ENCODE measurements at places on chromosomes 1 and 21.

GRCh38 chr1:209353053-209353452 is 230.5 kb upstream of the CAMK1G start:
- no peak for DNase-seq

DNA sequence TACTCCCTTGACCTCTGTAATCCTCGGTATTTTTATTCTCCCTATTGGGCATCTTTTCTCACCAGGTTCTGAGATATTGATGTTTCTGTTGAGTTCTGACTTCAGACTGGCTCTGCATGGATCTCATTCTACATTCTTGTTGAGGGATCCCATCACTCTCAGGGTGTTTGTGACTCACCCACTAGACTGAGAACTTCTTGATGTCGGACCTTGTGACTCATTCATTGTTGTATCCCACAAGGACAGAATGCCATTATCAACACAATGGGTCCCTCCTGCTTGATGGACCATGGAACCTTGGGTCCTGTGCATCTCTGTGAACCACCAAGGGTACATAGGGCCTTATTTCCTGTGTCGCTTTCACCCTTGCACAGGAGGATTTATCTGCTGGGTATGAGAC is 174.1 kb downstream of the PBX1 start:
- DNase-seq, result no peak

GRCh38 chr1:179353546-179353945 is 12.2 kb upstream of the AXDND1 start:
- peak; percentile 26 for DNase-seq

DNA sequence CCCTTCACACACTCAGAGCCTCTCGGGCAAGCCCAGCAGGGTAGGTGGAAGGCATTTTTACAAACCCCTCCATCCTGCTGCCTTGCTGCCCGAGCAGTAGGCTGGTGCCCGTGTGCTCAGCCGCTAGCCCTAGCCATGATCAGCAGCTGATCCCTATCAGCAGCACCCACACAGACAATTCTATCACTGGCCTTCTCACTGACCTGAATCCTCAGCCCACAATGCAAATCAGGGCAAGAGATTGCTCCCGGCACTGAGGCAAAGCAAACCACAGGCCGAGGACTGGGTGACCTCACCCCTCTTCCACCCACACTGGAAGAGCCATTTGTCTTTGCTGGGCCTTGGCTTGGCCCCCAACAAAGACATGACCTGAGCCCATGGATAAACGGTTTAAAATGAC is 895 bp upstream of the PDZK1 start:
- DNase-seq, result no peak

DNA sequence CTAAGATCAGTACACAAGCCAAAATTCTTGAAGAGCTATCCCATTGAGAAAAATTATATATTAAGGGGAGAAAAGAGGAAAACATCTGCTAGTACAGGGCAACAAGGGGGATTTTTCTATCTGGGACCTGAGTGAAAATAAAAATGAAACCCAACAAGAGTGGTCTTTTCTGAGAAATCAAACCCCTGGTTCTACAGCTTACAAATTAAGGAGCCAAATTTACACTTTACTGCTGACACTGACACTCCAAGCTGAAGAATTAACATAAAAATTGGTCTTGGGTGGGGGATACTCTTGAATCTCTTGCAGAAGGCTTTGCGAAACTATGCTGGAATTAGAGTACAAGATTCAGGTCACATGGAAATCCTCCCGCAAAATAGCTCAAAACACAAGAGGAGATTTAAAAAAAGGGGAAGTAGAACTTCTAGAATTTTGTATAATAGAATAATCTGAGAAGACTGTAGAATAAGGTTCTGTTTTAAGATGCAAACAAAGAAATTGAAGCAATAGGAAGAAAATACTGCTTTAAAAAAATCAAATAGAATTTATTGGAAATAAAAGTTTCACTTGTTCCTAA is 32.1 kb upstream of the HSPA13 start:
- no peak for DNase-seq

All from amniotic stem cell (primary cell).